ENCODE measurements at places on chromosomes 6 and 20.

DNA sequence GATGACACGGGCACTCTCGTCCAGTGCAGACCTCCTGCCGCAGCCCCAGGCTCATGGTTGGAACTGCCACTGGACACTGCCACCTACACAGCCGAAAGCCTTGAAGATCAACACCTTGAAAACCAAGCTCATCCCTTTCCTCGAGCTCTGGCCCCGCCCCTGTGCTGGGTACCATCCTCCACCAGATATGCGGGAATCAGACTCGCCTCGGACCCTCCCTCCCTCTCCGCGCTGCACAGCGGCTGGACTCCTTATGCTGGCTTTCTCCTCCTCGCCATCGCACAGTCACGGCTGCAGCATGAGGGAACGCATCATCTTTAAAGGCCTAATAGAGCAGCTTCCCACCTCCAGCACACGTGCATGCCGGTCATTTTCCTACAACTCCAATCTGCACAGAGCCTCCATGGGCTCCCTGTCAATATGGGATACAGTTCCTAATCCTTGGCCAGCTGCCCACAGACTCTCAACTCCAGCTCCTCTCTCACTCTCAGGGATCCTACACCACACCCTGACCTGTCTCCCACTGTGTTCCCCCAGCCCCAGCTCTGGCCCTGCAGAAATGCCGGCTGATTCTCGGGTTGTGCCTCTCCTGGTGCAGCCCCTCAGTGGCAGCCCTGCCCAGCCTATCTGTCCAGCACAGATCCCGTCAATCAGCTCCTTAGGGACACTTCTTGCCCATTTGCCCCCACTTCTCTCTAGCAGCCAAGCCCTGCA lies 23.2 kb downstream of the TXNDC5 start:
- DNase-seq, result no peak

GRCh38 chr20:61570646-61571195 lies 318.7 kb downstream of the CDH4 start:
- no peak for DNase-seq

DNA sequence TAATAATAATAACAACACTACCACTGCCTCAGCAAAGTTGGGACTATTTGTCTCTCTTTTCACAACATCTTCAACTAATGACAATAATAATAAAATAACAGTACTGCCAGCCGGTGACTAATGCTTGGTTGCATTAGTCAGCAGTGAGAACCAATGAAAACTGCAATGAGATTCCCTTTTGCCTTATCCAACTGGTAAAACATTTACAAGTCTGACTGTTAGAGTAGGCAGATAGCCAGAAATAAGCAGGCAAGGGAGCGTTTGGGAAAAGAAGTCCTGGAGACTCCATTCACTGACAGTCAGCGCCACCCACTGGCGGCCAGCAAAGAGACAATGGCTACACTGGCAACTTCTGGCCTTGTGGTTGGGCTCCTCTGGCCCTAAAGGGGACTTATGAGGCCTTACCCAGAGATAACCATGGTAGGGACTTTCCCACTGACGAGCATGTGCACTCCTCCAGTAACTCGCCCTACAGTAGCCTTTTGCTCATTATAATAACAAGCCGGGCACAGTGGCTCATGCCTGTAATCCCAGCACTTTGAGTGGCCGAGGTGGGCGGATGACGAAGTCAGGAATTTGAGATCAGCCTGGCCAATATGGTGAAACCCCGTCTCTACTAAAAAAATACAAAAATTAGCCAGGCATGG lies 3.4 kb upstream of the NSFL1C start:
- peak; percentile 99 for DNase-seq

DNA sequence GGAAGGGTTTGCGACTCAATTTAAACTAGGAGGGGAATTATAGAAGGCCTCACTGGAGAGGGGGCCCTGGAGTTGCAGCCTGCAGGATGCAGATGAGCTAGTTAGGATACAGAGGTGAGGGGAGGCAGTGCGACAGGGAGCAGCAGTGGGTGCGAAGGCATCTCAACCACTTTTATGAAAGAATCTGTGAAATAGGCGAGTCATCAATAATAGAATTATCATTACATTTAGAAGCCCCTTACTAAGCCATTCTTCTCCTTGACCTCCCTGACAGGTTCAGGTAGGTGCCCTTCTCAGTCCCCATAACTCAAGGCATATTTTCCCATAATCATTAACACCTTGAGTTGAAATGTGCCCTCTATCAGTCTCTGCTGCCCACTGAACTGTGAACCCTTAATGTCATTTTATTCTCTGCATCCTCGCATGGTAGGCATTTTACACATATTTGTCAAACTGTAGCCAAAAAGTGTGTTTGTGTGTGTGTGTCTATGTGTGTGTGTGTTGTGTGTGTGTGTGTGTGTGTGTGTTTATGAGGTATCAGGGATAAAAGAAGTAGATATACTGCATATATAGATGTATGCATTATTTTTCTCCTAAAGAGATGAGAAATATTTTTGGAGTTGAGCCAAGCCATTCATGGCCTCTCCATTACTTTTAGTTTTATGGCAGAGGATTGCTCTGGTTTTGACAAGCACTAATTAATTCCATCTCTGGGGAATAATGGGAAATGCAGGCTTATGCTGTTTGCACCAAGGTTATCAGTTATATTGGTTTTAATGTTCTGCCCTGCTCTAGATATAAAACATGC lies 898.8 kb downstream of the KIF16B start:
- DNase-seq, result no peak

- DNase-seq, result no peak
Observed at GRCh38 chr20:40749985-40750506, 61.0 kb upstream of the MAFB start.

DNA sequence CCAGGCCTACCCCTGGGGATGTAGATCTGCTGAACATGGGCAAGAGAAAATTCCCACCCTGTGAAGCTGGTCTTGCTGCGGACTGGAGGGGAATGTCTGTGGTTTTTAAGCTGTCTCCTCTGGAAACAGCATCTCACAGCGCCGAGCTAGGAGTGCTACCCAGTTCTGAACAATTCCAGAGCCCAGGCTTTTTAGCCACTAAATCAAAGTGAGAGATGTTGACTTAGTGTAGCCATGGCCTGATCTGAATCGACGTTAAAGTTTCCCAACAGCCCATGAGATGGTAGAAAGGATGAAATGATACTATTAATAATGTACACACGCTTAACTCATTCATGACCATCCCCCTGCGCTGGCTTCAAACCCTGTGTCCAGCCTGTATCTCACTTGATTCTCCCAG lies 63.7 kb downstream of the KCNB1 start:
- no peak for DNase-seq

- peak; percentile 69 for DNase-seq
Observed at GRCh38 chr6:42251911-42252637, 34.4 kb upstream of the MRPS10 start.

DNA sequence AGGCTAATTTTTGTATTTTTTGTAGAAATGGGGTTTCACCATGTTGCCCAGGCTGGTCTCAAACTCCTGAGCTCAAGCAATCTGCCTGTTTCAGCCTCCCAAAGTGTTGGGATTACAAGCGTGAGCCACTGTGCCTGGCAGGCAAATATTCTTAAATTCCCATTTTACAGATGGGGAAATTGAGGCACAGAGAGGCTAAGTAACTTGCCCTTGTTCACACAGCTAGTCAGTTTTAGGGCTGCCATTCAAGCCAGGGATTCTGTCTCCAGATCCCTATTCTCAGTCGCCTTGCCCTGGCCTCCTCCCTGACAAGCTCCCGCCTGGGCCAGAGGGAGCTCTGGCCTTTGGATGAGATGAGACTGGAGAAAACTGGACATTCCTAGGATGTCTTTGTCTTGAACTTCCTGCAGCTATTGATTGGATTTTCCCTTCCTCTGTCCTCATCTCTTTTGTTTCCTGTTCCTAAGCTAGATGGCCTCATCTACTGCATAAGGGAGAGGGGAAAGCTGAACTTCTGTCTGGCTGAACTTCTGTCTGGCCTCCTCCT lies 90.5 kb downstream of the NDUFAF5 start:
- no peak for DNase-seq

GRCh38 chr20:1121429-1121828 lies 3.0 kb downstream of the PSMF1 start:
- DNase-seq, result no peak

GRCh38 chr6:28659250-28659566 lies 133.5 kb downstream of the GPX5 start:
- no peak for DNase-seq

DNA sequence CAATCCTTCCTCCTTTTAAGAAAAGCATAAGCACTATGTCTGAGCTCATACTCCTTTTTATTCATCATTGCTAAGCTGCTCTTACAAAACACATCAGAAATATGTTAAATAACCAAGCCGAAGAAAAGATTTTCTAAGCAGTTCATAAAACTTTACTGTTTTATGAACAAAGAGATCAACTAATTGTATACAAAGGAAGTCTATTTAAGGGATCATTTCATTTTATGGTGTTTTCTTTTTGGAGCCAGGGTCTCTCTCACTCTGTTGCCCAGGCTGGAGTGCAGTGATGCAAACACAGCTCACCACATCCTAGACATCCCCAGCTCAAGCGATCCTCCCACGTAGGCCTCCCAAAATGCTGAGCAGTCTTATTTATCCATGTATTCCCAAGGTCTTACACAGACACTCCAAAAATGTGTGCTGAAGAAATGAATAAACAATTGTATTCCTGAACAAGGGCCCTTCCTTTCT lies 9.3 kb downstream of the NUDT3 start:
- DNase-seq, result peak; percentile 89

GRCh38 chr6:19391926-19392325 lies 445.2 kb upstream of the ID4 start:
- DNase-seq, result no peak

DNA sequence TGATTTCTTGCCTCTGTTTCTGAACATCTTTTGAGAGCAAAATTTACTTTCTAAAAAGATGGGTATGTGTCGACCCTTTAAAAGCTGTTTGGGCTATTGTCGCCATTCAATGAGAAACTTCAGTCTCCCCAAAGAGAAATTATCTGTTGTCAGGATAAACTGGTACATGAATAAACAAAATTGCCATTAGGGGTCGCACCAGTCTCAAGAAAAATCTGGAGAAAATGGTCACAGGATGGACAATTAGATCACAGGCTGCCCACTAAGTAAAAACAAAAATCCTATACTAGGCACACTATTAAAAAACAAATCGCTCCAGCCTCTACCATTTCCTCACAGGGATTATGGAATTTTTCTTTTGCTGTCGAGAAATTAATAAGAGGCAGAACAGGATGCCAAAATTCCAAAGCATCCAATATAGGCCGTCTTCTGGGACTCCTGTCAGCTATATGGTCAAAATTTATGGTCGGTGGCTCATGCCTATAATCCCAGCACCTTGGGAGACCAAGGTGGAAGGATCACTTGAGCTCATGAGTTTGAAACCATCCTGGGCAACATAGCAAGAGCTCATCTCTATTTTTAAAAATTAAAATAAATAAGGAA lies 5.5 kb upstream of the HLA-E start:
- DNase-seq, result peak; percentile 88

- DNase-seq, result peak; percentile 64
Observed at GRCh38 chr20:13819885-13820645, 35.2 kb downstream of the NDUFAF5 start.

DNA sequence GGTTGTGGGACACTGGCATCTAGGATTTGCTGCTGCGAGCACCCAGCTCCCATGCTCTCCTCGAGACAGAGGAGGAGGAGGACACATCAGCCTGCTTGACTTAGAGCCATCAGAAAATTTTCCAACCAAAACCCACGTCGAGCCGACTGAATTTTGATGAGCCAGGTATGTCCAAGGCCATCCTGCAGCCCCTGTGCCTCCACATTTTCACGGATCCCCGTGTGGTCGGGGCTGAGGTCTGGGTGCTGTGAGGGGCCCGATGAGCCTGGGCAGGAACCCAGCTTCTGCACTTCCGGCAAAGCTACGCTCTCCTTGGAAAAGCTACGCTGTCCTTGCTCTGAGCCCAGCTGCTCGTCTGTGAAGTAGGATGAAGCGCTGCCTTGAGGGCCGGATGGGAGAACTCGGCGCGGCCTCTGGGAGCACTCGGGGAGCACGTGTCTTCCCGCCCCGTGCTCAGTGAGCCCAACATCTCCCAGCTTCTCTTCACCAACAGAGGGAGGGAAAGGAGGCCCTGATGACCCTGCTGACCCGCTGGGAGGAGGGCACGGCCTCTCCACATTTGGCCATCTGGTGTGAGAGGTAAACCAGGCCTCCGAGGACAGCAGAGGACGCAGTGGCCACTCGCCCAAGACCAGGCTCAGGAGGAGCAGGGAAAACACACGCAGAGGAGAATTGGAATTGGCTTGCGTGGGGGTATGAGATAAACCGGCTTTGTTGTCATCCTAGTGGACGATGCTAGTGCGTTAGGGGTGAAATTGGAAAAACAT lies 33.9 kb downstream of the PSMG4 start:
- DNase-seq, result no peak

DNA sequence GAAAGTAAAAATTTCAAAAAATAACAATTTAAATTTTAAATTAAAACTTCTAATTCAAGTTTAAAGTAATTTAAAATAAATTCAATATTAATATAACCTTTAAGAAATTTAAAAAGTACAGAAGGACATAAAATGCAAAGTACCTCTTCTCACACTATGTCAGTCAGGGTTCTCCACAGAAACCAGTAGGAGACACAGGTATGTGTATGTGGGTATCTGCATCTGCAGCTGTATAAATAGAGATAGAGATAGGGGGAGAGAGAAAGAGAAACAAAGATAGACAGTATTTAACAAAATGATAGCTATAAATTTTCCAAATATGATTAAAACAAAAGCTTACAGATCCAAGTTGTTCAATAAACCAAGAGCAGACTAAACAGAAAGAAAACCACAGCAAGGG lies 190.8 kb downstream of the ERMARD start:
- no peak for DNase-seq

DNA sequence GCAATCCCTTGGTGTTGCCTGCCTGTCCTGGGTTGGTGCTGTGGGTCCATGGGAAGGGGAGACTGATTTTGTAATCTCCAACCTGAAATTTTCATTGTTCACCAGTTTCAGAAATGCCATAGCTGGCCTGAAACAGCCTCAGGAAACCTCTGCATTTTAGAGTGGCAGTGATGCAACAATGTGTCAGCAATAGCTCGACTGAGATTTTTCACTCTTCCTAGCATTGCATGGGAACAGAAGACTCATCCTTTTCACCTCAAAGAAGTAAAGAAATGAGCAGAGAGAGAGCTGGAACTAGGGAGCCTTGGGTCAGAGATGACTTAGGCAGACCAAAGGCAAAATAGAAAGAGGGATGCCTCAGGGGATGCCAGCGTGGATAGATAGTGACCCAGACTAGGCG lies 23.7 kb upstream of the TMEM14A start:
- DNase-seq, result peak; percentile 73

GRCh38 chr20:3698591-3699001 lies 13.8 kb downstream of the SIGLEC1 start:
- DNase-seq, result no peak

DNA sequence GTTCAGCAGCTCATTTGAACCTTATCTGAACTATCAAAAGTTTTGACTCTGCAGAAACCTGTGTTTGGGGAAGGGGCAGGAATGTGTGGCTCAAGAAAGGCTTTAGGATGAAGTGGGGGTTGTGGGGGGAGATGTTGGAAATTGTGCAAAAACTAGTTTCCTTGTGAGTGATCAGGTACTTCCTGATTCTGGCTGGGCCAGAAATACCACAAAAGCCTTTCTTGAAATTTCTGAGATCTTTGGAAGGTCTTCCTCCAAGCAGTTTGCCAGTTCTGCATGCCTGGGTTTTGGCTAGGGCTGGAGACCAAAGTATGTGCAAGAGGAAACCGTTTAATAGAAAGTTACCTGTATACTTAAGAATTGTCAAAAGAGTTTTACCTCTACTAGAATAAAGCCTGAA lies 116.6 kb downstream of the BMP2 start:
- DNase-seq, result no peak

- no peak for DNase-seq
Observed at GRCh38 chr6:13413900-13414555, 73.4 kb downstream of the GFOD1 start.

GRCh38 chr6:16927205-16927604 lies 165.9 kb upstream of the ATXN1 start:
- DNase-seq, result no peak

- no peak for DNase-seq
Observed at GRCh38 chr20:62460678-62461077, 15.1 kb downstream of the GATA5 start.
